ENCODE measurements at places on chromosomes 1 and 21.
A peak's percentile ranks its signal among the peaks of the same experiment; 100 is the strongest.

- H3K27me3 ChIP-seq, result no peaks in the 10 kb centered on the region
- peak overlapping the region; percentile 69 for H3K4me3 ChIP-seq
- DNase-seq, result no peak
- peak overlapping the region; percentile 23 for H3K27ac ChIP-seq
- peaks cover 44% of the 10 kb centered on the region for H3K4me1 ChIP-seq
Observed at GRCh38 chr1:9689971-9690381, 38.4 kb downstream of the PIK3CD start.

- DNase-seq, result no peak
- H3K36me3 ChIP-seq, result no peaks in the 10 kb centered on the region
- no peak overlapping the region for H3K27ac ChIP-seq
Observed at GRCh38 chr1:87629673-87630072, 301.0 kb downstream of the LMO4 start.

DNA sequence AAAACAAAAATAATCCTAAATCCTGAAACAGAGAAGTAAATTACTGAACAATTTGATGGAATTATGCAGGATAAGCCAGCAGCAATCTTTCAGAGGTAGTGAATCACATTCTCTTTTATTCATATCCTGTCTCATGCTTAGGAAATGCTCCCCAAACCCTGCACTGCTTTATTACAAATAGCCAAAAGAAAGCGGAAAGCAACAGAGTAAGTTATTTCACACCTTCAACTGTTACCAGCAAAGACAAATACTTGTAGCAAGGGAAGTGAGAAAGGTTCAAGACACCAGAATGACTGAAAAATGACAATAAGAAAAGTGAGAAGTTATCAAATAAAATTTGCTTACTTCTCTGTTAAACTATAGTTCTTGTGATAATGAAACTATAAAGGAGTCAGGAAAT lies 6.2 kb downstream of the ZRANB2 start:
- H3K4me3 ChIP-seq, result no peak overlapping the region
- H3K27me3 ChIP-seq, result no peaks in the 10 kb centered on the region
- no peak for DNase-seq
- no peak overlapping the region for H3K27ac ChIP-seq
- H3K4me1 ChIP-seq, result no peaks in the 10 kb centered on the region

GRCh38 chr1:203120325-203121153 lies 7.0 kb upstream of the ADORA1 start:
- H3K27ac ChIP-seq, result no peak overlapping the region
- DNase-seq, result no peak
- peaks cover 52% of the 10 kb centered on the region for H3K27me3 ChIP-seq
- H3K4me1 ChIP-seq, result no peaks in the 10 kb centered on the region
- H3K4me3 ChIP-seq, result no peak overlapping the region

GRCh38 chr1:19339214-19339861 lies 27.2 kb downstream of the SLC66A1 start:
- H3K27me3 ChIP-seq, result no peaks in the 10 kb centered on the region
- H3K4me1 ChIP-seq, result peaks cover 2% of the 10 kb centered on the region
- H3K27ac ChIP-seq, result no peak overlapping the region
- H3K36me3 ChIP-seq, result peaks cover 26% of the 10 kb centered on the region
- no peak overlapping the region for H3K4me3 ChIP-seq
- DNase-seq, result no peak

DNA sequence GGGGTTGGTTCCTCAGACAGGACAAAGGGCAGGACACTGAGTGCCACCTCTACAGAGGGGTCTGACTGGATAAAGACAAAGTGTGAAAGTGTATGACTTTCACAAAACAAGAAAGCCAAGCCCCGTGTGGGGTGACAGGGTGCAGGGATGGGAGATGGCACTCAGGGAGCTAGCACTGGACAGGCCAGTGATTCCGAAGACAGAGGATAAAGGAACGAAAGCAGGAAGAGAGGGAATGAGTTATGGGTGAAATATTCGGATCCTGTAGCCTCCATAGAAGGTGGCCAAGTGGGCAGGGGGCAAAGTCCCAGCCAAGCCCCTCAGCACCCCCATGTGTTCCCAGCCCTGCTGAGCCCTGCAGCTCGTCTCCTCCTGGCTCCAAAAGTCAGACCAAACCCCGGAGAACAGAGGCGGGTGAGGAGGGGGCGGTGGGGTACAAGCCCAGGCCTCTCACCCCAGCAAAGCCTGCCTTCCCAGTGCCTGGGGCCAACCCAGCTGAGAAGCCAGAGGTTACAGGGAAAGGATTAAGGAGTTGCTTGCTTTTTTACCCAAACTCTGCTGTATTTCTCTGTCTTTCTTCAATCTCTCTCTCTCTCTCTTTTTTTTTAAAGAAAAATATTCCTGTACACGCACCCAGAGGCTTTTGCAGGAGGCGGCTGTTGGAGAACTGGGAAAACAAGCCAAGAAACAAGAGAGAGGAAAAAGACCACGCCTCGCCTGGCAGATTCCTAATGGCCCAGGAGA lies 14.0 kb upstream of the WASF2 start:
- peaks cover 17% of the 10 kb centered on the region for H3K4me1 ChIP-seq
- H3K27me3 ChIP-seq, result no peaks in the 10 kb centered on the region
- no peaks in the 10 kb centered on the region for H3K36me3 ChIP-seq
- DNase-seq, result no peak

- no peak overlapping the region for H3K27ac ChIP-seq
- H3K4me3 ChIP-seq, result no peak overlapping the region
- H3K4me1 ChIP-seq, result peaks cover 3% of the 10 kb centered on the region
- DNase-seq, result no peak
Observed at GRCh38 chr21:43697758-43698643, 20.9 kb upstream of the PDXK start.

- DNase-seq, result no peak
- peaks cover 18% of the 10 kb centered on the region for H3K27me3 ChIP-seq
- no peak overlapping the region for H3K4me3 ChIP-seq
- H3K36me3 ChIP-seq, result no peaks in the 10 kb centered on the region
- no peak overlapping the region for H3K27ac ChIP-seq
- H3K4me1 ChIP-seq, result no peaks in the 10 kb centered on the region
Observed at GRCh38 chr21:38596264-38597042, 98.2 kb upstream of the ERG start.

DNA sequence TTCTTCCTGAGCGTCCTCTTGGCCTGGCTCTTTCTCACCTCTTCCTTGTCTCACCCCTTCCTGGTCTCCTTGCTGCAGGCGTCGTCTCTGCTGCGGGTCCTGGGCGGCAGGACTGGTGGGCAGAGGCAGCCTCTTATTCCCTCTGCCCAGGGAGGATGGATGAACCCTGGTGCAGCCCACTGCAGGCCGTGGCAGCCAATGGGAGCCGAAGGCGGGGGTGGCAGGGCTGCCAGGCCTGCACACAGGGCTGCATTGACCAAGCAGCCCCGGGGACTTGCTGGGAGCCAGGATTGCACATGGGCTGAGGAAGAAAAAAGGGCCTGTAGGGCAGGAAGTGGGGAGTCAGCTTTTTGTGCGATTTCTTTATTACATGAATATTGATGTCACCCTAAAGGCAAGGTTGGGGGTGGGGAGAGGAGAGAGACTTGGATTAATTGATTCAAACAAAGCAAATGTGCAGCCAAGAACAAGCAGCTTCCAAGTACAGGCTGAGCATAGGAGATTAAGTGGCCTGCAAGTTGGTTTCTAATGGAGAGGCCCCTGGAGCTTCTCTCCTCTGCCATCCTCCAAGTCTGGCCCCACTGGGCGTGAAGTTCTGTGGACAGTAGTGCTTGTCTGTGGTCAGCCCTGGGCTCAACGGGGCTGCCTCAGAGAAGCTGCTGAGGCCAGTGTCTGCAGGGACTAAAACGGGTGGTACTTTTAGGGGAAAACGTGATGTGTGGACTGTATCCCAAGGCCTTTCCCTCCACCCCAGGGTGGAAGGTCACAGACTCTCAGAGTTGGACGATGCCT lies at the start of gene S100B:
S100B (minus strand) TSS at position 108 of the 792 bp plus-strand sequence. CDS start 2,667 bp downstream, outside the sequence.
- H3K27ac ChIP-seq, result no peak within 1 kb of the TSS
- H3K36me3 ChIP-seq, result no peaks in the 10 kb centered on the region
- DNase-seq, result no peak
- no peaks in the 10 kb centered on the region for H3K4me1 ChIP-seq

GRCh38 chr21:29583424-29583924 lies 284.8 kb downstream of the BACH1 start:
- no peaks in the 10 kb centered on the region for H3K36me3 ChIP-seq
- DNase-seq, result no peak
- no peaks in the 10 kb centered on the region for H3K4me1 ChIP-seq
- H3K27me3 ChIP-seq, result no peaks in the 10 kb centered on the region

GRCh38 chr1:111745675-111746613 lies 6.7 kb upstream of the INKA2 start:
- H3K36me3 ChIP-seq, result no peaks in the 10 kb centered on the region
- DNase-seq, result no peak
- H3K4me3 ChIP-seq, result no peak overlapping the region

DNA sequence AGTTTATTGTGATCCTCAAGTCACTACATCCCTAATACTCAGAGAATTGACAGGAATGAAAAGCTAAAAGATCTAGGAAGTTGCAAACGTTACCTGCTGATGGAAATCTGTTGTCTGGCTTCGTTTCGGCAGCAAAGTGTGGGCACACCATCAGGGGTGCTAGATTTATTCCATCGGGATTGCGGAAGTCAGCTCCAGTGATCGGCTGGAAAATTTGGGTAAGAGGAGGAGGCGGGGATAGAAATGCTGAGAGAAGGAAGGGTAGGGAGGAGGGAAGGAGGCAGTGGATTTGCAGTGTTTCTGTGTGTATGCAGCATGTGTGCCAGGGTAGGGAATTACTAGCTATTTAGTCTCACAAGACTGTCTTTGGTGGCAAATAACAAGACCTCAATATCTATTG lies at the start of gene CTSK:
CTSK (minus strand) TSS at position 140 of the 400 bp plus-strand sequence. CDS start 1,455 bp downstream, outside the sequence.
- no peak for DNase-seq
- H3K27ac ChIP-seq, result no peak within 1 kb of the TSS
- no peak within 1 kb of the TSS for H3K4me3 ChIP-seq
- H3K4me1 ChIP-seq, result peaks cover 28% of the 10 kb centered on the region

- no peaks in the 10 kb centered on the region for H3K27me3 ChIP-seq
- H3K27ac ChIP-seq, result peak overlapping the region; percentile 89
- no peak overlapping the region for H3K4me3 ChIP-seq
- DNase-seq, result no peak
- peaks cover 82% of the 10 kb centered on the region for H3K4me1 ChIP-seq
- peaks cover 3% of the 10 kb centered on the region for H3K36me3 ChIP-seq
Observed at GRCh38 chr1:39127513-39127912, 77.0 kb upstream of the MACF1 start.

- no peak overlapping the region for H3K27ac ChIP-seq
- no peaks in the 10 kb centered on the region for H3K36me3 ChIP-seq
Observed at GRCh38 chr1:29753771-29754572, 517.6 kb downstream of the PTPRU start.

DNA sequence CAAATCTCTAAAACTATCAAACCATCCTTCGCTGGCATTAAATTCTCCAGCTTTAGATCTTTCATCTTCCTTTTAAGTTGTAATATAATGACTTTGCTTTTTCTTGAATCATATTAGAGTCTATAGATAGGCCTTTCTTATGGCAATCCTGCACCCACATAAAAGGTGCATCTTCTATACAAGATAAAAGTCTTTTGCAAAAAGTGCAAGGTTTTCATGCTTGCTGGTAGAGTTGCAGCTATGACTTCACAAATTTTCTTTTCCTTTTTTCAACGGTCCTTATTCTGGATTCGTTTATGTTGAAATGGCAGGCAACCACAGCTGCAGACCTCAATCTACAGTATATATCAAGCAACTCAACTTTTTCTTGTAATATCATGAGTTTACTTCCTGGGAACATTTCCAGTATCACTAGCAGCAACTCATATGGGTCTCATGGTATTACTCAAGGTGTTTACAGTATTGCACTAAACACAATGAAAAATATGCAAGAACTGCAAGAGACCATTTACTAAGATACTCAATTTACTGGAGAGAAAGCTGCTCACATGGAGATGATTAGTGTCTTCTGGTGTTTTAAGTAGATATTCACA lies 22.1 kb downstream of the OMA1 start:
- DNase-seq, result no peak
- no peak overlapping the region for H3K4me3 ChIP-seq
- no peaks in the 10 kb centered on the region for H3K27me3 ChIP-seq
- no peaks in the 10 kb centered on the region for H3K36me3 ChIP-seq
- peaks cover 4% of the 10 kb centered on the region for H3K4me1 ChIP-seq
- no peak overlapping the region for H3K27ac ChIP-seq

DNA sequence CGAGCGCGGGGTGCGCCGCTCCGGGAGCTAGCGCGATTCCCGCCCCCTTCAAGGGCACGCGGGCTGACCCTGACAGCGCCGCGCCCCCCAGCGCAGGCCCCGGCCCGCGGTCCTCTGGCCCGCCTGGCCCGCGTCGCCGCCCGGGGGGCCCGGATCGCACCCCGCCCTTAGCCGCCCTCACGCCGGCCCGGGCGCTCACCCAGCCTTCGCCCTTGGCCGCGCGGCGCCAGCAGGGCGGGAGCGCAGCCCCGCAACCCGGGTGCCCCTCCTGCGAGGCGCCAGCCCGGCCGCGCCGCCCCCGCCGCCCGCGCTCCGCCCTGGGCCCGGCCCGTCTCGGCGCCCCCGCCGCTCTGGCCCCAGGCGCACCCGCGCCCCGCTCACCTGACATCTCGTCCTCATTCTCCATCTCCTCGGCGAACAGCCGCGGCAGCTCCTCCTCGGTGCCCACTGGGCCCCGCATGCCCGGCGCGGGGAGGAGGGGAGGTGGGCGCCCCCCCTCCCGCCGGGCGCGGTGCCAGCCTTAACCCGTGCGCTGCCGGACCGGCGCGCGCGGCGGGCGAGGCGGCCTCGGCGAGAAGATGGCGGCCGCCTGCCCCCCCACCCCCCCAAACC lies 451 bp downstream of the CHD5 start:
- no peak for DNase-seq
- no peak overlapping the region for H3K4me3 ChIP-seq
- peaks cover 3% of the 10 kb centered on the region for H3K36me3 ChIP-seq
- H3K4me1 ChIP-seq, result peaks cover 13% of the 10 kb centered on the region
- H3K27ac ChIP-seq, result no peak overlapping the region

DNA sequence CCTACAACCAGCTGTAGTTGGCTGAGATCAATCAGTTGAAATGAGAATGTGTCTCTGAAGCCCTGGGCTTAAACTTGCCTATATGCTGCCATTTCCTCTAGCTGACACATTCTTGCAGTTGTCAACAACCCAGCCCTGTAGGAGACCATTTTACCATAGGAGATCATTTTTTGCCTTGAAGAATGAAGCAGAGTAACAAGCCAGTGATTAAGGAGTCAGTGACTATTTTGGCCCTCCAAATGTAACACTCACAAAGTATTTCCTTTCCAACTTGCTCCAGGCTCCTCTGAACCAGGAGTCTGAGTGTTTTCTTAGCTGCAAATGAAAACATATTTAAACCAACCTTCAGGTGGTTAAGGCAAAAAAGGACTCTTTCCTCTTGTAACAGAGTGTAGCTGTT lies 183.5 kb downstream of the ZZZ3 start:
- no peak overlapping the region for H3K4me3 ChIP-seq
- H3K36me3 ChIP-seq, result no peaks in the 10 kb centered on the region

DNA sequence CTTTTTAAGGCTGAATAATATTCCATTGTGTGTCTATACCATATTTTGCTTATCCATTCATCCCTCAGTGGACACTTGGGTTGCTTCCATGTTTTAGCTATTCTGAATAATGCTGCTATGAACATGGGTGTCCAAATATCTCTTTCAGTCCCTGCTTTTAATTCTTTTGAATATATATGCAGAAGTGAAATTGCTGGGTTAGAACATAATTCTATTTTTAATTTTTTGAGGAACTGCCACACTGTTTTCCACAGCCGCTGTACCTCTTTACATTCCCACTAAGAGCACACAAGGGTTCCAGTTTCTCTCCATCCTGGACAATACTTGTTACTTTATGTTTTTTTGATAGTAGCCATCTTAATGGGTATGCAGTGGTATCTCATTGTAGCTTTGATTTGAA lies 65.6 kb downstream of the RIMS3 start:
- no peaks in the 10 kb centered on the region for H3K4me1 ChIP-seq
- no peaks in the 10 kb centered on the region for H3K36me3 ChIP-seq
- no peak for DNase-seq
- H3K27me3 ChIP-seq, result no peaks in the 10 kb centered on the region

- no peak for DNase-seq
- H3K4me3 ChIP-seq, result peak overlapping the region; percentile 15
- peaks cover 46% of the 10 kb centered on the region for H3K4me1 ChIP-seq
- H3K36me3 ChIP-seq, result no peaks in the 10 kb centered on the region
- H3K27ac ChIP-seq, result peak overlapping the region; percentile 96
Observed at GRCh38 chr1:224498574-224499170, 64.1 kb upstream of the WDR26 start.

Measured in keratinocyte (primary cell).